ENCODE measurements at places on chromosomes 5 and 9.
A peak's percentile ranks its signal among the peaks of the same experiment; 100 is the strongest.

- DNase-seq = no peak
These were observed 81.3 kb upstream of the SPATA31C2 start for GRCh38 chr9:88219601-88220000.

- DNase-seq = peak; percentile 54
These were observed 1.0 kb upstream of the NTMT1 start for GRCh38 chr9:129624947-129625346.

GRCh38 chr9:91273853-91274552 is 87.7 kb downstream of the AUH start:
- no peak for DNase-seq

- DNase-seq = no peak
These were observed 5.8 kb downstream of the GM2A start for GRCh38 chr5:151258816-151259215.

GRCh38 chr5:125484742-125485641 is 738.6 kb upstream of the ZNF608 start:
- DNase-seq = no peak

DNA sequence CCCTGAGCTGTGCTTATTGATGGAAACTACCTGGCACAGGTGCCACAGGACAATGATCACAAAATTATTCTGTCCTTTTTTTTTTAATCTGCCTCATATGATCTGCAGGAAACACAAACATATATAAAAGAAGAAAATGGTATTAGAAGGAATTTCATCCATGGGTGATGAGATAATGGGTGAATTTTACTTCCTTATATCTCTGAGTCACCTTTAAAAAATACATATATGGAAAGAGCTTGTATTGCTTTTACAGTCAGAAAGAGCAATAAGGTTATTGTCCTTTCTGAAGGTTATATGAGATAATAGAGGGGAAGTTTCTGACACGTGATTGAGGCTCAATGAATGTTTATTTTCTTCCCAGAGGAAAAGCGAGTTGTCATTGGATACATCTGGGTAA is 31.6 kb downstream of the NEURL1B start:
- DNase-seq = no peak

DNA sequence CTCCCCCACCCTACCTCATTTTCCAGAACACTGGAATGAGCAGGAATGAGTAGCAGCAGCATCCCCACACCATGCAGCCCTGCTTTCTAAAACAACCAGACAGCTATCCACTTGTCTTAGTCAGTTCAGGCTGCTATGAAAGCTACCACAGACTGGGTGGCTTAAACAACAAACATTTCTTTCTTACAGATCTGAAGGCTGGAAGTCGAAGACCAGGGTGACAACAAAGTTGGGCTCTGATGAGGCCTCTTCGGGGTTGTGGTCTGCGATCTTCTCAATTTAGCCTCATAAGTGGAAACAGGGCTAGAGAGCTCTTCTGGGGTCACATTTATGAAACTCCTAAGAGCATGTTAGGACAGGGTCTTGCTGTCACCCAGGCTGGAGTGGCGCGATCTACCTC is 38.9 kb downstream of the LPAR1 start:
- DNase-seq = no peak
